ENCODE measurements at places on chromosomes 1 and 21.

GRCh38 chr21:41641510-41641815 is 125.4 kb downstream of the RIPK4 start:
- no peak for DNase-seq

DNA sequence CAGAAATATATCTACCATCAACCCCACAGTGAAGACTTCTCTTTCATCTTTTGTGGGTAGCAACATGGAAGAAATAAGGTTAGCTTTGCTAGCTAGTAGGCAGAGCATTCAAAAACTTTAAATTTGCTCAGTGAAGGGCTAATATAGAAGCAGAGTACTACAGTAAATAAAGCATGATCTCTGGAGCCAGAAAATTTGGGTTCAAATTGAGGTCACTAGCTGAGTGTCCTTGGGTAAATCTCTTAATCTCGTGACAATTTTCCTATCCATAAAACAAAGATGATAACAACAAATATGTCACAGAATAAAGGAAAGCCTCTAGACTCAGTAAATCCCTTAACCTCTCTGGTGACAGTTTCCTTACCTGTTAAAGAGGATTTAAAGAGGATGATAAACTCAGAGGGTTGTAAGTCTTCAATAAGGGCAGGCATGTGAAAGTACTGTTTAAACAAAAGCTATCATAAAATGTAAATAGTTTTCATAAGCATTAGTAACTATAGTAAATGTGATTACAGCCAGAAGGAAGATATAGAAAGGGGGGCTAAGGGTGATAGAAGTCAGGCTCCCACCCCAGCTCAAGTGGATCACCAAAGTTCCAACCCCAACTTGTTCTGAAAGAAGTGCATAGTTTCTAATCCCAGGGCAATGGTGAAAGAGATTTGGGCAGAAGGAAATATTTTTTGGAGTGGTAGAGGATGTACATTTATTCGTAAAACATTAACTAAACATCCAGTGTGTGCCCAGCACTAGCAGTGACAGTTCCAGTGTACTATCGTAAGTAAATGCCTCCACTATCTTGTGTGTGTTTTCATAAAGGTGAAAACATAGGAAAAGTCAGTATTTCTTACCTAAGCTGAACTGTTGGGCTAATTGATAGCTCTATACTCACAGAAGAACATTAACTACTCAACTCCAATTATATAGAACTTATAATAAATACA is 24.8 kb downstream of the TM2D1 start:
- no peak for DNase-seq

DNA sequence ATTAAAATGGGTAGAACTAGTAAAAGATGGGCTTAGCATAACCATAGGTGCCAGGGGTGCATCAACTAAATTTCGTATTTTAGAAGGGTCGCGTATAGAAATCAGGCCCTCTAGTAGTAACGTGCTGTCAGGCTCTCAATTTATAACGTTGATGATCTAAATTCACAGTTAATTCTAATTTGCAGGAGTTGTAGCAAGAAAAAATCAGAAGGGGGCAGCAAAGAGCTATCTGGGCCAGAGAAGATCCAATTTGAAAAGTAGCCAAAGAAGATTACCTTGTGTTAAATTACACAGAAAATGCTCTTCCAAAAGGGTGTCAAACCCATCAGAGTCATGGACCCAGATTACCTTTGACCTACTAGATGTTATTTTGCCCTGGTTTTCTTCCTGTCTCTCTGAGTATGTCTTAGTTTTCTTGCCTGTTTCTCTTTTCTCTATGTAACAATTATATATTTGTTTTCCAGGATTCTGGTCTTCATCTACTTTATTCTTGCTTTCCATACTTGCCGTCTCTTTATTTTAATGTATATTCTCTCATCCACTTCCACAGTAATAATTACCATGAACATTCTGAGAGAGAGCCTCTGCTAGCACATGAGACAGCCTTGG is 1030.9 kb downstream of the AMY1C start:
- no peak for DNase-seq

- DNase-seq = no peak
Observed at GRCh38 chr21:28212061-28212460, 780.6 kb downstream of the LTN1 start.

DNA sequence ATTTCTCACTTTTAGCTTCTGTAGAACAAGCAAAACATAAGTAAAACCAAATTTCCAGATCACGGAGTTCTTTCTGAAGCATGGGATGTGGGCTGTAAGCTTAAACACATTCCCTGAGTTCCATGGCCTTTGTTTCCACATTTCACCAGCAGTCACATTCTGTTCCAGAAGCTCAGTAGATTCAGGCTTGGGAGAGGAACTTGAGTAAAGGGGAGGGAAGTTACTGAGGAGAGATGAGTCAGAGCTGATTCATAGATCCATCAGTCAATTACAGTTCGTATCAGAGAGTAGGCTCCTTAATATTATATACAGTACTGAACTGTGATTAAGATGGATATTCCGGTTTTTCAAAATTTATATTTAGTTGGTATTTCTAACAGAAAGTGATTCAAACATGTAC is 614.3 kb downstream of the NCAM2 start:
- DNase-seq = no peak

GRCh38 chr1:32894681-32895080 is 6.5 kb downstream of the TMEM54 start:
- DNase-seq = no peak

GRCh38 chr1:174000371-174000770 is 21.8 kb downstream of the RC3H1 start:
- no peak for DNase-seq
